ENCODE measurements at places on chromosomes 5 and 9.

GRCh38 chr9:138037140-138037539 lies 159.6 kb downstream of the CACNA1B start:
- DNase-seq = no peak

DNA sequence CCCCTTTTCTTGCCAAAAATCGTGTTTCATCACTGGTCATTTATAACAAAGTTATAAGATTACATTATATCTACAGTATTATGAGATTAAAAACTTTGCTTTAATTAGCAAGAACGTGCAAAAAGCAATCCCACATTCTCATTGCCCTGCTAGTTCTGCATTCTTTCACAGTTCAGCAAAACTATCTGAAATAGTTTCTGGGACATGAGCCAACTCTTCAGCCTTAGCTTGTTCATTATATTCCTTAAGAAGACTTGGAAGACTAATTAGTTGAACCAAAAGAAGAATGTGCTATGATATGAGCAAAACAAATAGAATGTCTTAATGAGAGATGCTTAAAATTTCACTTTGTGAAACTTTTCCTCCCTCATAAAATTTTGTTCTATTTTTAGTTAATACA lies 76.7 kb downstream of the ITGA1 start:
- DNase-seq = no peak

GRCh38 chr5:31993165-31993961 lies 180.8 kb downstream of the GOLPH3 start:
- DNase-seq = no peak

DNA sequence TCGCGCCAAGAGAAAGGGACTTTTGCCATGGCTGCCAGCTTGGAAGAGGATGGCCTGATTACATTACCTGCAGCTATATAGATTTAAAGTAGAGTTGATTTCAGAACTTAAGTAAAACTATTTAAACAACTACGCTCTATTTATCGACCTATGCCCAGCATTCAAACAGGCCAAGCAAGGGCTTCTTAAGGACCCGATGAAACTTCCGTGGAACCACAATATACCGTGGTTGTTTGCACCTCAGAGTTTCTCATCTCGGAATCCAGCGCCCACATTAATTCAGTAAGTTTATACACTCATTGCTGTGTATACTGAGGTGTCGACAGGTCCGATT lies 505 bp upstream of the CDC14B start:
- DNase-seq = no peak

- DNase-seq = no peak
Measured at GRCh38 chr5:10329446-10329819, 21.7 kb upstream of the CMBL start.

DNA sequence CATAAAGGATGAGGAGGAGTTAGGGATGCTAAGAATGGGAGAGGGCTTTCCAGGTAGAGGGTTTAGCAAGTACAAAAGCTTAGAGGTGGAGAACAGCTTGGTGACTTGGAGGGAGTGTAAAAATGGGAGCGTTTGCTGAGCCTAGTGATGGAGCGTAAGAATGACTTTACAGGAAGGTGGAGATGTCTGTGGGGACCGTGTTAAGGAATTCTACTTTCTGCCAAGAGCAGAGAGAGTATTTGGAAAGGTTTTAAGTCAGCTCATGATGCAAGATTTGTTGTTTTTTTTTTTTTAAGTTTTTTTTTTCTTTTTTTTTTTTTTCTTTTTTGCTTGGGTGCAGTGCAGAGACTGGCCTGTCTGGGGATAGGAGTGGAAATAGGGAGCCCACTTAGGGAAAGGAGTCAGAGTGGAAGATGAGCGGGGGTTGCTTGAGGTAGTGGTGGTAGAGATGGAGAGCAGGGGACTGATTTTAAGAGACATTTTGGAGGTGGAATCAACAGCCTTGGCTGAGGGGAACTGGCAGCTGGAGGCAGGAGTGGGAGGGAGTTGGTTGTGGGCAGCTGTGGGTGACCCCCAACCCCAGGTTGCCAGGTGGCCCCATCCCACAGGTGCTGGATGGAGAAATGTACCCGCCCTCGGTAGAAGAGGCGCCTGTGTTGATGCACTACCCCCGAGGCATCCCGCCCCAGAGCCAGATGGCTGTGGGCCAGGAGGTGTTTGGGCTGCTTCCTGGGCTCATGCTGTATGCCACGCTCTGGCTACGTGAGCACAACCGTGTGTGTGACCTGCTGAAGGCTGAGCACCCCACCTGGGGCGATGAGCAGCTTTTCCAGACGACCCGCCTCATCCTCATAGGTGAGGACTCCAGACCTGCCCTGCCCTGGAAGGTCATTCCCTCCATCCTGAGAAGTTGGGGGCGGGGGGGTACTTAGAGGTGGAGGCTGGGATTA lies 12.4 kb downstream of the PTGS1 start:
- DNase-seq = no peak

DNA sequence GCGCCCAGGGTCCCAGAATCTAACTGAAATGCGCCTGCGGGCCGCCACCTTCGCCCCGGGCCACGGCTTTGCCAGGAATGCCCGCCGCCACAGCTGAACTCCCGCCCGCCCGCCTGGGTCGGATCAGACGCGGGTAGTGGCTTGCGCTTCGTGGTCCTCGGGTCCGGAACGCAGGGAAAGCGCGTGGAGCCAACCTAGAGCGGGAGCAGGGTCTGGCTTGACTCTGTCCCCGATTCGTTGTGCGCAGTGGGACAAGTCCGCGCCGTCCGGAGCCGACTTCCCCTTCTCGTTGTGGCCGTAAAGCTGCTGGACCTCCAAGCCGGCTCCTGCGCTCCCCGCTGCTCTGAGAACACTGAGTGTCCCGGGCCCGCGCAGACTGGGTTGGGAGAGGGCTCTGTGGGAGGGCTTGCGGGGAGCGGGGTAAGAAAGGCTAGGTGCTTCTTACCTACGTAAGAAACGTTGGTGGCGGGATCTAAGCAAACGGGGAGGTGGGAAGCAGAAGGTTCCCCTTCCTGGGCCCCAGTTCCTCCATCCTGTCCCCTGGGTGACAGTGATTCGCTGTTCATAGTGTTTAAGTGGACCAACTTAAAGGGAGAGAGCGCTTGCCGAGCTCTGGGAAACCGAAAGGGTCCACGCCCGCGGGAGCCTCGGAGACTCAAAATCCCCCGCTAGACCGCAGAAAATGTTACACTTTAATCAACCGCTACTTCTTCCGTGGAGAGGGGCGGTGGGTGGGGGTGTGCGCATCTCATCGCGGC lies 4.4 kb upstream of the FOXE1 start:
- DNase-seq = no peak

Measured in left colon (tissue), 2 donors.